ENCODE measurements at places on chromosomes 4 and X.

DNA sequence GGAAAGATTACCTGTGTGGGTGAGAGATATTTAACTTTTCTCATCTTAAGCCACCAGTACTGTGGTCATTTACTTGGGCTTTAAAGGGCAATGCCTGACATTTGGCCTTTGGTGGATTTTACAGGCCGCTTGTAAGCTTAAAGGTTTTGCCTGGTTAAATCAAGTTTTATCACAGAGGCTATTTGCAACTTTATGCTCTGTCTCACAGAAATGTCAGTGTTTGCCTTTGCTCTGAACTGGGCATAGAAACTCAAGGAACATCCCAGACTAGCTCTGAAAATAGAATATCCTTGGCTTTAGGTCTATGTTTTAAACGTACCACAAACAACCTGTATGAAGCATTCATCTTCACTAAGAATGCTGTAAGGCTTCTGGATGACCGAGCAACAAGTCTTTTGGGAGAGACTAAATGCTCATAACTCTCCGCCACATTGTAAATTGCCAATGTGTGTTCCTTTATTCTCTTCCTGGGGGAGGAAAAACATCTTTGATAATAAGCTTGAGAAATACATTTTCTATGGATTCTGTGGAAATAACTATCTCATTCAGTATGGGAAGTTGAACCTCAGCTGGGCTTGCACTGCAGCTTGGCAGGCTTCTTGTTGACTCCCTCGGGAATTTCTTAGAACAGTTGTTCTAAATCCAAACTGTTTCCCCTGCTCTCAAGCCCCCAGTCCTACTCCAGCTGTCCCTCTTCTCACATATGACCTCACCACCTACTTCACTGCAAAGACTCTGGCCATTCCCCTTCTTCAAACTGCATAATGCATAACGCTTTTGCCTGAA lies 105.8 kb upstream of the WDR44 start:
- no peak for DNase-seq

DNA sequence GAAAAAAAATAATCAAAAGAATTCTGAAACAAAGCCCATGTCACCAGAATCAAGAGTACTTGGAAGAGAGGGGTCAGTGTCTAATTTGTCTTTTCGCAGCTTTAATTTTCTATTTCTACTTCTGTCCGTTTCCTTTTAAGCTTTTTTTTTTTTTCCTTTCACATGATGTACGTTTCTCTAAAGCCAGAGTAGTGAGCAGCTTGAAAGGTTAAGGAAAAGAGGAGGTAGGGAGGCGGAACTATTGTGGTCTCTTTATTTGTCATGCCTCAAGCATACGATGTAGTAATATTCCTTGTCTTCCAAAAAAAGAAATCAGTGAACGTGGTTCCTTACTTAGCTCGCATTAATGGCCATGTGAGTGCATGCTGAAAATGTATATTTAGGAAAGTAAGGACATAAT lies 311.5 kb downstream of the TENM3 start:
- DNase-seq = no peak

- no peak for DNase-seq
Observed at GRCh38 chrX:71439896-71440295, 73.7 kb downstream of the TAF1 start.

DNA sequence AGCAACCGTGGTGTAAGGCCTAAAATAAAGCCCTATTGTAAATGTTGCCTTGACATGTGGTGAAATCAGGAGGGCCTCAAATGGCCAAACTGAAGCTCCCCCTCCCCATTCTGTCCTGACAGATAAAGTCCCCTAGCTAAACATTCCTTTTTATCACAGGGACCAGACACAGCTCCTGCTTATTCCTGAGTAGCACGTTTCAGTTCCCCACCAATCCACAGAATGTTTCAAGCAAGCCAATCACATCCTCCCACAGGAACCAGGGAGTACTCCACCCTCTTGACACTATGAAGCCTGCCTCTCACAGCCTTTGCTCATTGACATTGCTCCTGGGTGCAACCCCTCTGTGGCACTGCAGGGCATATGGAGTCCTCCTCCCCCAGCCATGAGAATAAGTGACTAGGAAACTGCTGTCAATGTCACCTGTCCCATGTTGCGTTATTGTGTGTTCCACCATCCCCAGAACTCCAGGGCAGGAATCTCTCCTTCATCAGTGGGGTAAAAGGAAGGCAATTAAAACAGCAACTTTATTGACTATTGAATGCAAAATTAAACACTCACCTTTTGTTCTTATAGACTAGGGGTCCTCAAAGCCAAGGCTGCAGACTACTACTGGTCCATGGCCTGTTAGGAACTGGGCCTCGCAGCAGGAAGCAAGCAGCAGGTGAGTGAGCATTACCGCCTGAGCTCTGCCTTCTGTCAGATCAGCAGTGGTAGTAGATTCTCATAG lies 128.1 kb downstream of the COL25A1 start:
- no peak for DNase-seq

GRCh38 chr4:150231107-150231770 lies 153.0 kb downstream of the DCLK2 start:
- DNase-seq = no peak

- DNase-seq = peak; percentile 58
Observed at GRCh38 chrX:16771483-16772398, 14.5 kb upstream of the TXLNG start.

DNA sequence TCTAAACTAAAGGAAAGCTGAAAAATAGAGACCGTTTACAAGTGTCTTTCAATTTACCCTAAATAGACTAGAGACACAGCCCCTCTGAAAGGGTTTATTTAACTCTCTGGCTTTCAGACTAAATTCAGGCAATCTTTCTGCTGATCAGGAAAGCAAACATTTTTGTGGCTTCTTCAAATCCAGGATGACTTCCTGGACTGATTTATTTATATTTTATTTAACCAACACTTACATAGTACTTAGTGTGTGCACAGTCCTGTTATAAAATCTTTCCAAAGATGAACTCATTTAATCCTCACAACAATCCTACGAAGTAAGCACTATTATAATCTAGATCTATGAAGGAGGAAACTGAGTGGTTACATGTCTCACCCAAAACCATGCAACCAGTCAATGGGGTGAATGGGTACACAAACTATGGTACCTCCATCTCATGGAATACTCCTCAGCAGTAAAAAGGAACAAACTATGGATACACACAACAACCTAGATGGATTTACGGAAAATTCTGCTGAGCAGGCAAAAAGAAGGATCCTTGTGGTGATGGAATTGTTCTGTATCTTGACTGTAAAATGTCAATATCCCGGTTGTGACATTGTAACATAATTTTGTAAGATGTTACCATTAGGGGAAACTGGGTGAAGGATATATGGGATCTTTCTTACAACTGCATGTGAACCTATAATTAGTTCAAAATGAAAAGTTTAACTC lies 64.1 kb upstream of the MAMLD1 start:
- DNase-seq = no peak

DNA sequence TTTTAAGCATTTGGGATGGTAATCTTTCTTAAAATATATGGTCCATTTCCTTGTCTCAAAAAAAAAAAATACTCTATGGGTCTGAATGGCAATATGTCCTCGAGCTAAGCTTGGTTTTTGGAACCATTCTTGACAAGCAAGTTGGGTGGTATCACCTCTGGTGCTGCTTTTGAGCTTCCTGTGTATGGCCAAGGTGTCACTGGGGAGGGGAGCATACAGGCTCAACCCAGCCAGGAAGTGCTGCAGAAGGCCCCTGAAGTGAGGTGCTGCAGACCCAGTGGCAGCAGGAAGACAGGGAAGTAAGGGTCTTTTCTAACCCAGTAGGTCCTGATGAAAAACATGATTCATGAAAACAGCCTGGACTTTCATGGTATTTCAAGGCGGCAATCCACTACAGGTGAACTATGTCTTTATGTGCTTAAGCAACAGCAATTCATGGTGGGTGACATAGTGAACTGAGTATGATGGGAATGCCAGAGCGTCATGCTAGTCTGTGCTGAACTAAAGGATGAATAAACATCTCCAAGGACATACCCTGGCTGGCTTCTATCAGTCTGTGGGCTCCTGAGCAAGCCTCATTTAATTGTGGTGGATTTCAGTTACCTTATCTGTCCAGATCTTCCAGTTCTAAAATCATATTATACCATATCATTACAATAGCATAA lies 15.1 kb downstream of the TRAPPC2 start:
- DNase-seq = no peak

DNA sequence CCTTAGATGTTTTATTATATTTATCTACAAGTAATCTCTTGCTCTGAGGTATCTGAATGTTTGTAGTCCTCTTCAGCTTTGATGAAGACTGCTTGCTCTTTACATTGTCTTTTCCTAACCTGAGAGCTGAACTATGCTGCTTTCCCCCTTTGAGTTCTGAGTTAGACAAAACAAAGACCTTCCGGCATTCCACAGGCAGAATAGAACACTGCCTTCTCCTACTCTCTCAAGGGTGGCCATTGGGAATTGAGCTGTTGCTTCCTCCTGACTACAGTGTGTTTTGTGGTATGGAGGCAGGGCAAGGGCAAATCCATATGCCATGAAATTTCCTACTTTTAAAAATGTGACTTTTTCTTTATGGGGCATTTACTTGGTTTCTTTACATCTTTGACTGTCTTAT lies 841.0 kb downstream of the FAM133A start:
- DNase-seq = no peak

DNA sequence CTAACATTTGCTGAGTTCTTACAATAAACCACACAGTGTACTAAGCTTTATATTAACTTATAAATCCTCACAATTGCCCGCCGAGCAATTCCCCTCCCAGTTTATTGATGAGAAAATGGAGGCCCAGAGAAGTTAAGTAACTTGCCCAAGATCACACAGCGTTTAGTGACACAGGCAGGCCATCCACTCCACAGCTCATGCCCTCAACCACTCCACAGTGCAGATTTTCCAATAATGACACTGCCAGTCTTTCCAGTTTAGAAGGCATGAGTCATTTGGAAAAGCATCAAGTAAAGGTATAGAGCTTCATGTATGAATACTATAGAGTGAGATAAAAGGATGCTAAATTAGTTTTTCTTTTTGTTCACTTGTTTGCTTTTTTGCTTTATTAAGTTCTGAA lies 208.5 kb downstream of the CAMK2D start:
- DNase-seq = no peak

DNA sequence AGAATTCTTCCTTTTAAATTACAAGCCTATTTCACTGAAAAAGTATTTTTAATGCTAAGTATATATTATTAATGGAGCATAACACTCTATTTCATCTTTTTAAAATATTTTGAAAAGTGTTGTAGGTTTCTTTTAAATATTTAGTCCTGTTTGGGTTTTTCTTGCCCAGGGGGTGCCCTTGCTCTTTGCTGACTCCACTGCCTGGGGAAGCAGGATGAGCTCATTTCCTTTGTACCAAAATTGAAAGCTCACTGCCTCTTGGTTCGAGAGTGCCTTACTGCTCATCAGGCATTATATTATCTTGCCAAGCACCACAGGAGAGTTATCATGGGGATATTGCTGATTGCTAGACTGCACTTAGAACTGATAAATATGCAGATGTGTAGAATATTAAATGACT lies 819.2 kb downstream of the PCDH18 start:
- DNase-seq = no peak

All from MV-4-11 (cell line).